ENCODE measurements at places on chromosomes 5 and 9. TPM values are rescaled to one million over a fixed set of nuclear protein-coding genes. Genes with fewer than 3 reads are reported as not detected.

DND1 gene
- total RNA-seq: not detected

ALDH1A1 gene
- not detected for total RNA-seq

ABLIM3 gene
- total RNA-seq: 1.1 TPM

- DNase-seq: no peak
Measured at GRCh38 chr9:90840696-90841095, 39.1 kb downstream of the SYK start.

DNA sequence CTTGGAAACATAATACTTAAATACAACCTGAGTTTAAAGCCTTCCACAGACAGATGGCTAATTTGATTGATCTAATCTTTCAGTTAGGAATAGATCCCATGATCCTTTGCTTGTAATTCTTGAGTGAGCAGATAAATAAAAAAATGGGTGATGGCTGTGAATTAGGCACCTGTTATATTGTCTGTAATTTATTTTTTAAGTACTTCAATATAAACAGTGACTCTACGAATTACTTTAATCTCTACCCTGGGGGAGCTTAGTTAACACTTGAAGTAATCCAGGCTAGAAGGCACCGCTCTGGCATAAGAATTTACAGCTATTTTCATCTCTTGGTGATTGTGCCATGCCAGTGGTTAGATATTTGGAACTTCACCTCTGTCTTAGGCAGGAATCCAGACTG, 9.0 kb downstream of the EGFLAM start:
- DNase-seq: no peak
